ENCODE measurements at places on chromosomes 12 and 14. TPM values are rescaled to one million over a fixed set of nuclear protein-coding genes. Genes with fewer than 3 reads are reported as not detected.
A peak's percentile ranks its signal among the peaks of the same experiment; 100 is the strongest.

DNA sequence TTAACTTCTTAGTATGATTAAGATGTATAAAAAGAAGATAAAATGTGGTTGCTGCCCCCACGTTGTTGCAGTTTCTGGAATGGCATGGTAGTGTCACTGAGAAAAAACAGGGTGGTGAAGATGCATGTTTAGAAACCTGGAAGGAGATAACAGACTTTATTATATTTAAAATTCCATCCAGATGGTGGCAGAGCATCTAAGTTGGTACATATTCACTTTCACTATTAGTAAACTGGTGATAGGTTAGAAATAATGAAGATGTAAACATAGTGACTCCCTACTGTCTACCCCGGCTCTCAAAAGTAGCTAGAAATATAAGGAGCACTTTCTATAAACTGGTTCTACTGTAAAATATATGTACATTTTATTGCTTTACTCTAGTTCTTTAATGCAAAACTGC, 279.3 kb downstream of the NPAS3 start:
- no peak for DNase-seq

DNA sequence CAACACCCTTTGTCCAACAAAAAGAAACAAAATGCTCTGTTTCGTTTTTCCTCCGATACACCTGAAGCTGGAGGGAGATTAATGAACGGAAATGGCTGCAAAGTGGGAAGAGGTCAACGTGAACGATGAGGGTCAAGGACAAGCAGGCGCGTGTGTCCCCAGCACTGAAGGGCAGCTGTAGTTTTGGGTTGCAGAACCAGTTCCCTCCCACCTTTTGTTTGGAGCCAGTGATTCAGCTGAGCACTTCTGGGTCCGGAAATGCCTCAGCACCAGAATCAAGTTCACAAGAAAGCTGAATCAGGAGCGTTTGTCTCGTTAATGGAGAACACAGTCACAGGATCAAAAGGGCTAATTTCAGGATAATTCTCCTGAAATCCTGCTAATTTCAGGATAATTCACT, 51.1 kb upstream of the PWP1 start:
- no peak for DNase-seq

DNA sequence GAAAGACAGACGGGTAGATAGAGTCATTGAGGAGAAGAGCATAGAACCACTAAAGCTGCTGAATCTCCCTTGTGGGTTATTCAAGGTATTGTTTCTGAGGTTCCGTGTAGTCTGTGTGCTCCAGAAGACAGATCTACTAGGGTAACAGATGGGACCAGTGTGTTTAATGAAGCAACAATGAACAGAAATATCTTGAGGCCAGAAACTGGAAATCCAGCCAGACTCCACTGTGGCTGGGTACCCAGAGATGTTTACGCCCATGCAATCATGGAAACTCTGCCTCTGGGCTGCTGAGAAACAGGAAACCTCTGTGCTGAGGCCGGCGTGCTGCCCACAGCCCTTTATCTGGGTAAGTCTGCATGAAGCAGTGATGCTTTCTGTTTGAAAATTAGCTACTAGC, 8.3 kb downstream of the PROX2 start:
- DNase-seq, result peak; percentile 83

DNA sequence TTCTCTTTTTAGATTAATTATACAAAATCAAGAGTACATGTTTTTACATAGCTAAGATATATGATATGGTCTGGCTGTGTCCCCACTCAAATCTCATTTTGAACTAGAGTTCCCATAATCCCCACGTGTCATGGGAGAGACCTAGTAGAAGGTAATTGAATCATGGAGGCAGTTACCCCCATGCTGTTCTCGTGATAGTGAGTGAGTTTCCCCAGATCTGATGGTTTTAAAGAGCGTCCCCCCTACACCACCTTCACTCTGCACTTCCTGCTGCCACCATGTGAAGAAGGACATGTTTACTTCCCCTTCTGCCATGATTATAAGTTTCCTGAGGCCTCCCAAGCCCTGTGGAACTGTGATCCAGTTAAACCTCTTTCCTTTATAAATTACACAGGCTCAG, 21.4 kb upstream of the DRAM1 start:
- no peak for DNase-seq

GRCh38 chr14:85296456-85297210, 233.3 kb upstream of the FLRT2 start:
- peak; percentile 83 for DNase-seq

GRCh38 chr12:127162902-127163301, 1104.1 kb upstream of the TMEM132C start:
- peak; percentile 84 for DNase-seq

DNA sequence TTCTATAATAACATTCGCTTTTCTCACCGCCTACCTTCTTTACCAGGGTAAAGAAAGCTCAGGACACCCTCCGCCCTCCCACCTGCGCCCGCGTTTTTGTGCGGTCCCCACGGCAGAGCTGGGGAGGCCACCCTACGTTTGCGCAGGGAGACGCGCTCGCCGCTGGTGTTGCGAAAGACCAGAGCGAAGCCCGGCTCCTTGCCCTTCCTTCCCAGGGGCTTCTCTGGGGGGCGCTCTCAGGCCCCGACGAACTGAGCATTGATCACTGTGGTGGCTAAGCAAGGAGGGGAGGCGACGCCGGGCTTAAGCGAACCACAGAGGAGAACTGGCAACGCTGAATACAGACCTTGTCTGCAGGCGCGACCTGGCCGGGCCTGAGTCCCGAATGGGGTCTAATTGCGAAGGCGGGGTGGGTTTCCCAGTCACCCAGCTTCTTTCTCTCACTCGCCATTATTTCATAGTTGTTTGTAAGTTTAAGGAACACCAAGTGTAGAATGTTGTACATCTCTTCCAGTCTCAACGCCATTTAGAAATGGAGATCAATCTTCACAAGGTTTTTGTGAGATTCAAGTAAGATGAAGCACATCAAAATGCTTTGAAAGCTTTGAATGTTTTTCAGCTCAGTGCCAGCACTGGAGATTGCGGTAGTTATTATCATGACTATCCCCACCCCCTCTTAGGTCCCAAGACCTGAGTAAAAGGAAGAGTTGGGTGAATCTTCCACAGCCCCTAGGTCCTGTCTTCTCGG, 1.7 kb upstream of the NKX2-1 start:
- no peak for DNase-seq

DNA sequence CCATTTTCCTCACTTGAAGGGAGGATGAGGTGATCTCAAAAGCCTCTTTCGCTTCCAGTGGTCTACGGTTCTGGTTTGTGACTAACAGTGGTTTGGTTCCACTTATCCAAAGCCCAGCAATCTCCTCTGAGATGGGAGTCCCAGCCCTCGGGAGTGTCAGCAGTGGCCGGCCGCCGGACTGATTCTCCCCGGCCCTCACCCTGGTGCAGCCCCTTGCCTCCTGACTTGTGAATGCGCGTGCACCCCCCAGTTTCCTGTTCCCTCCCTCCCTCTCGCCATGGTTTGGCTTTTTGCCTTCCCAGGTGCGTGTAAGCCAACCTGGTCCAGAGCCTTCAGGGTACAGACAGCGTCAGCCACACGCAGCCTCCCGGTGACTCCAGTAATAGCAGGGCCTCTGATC, 74.5 kb downstream of the B4GALNT3 start:
- no peak for DNase-seq

DNA sequence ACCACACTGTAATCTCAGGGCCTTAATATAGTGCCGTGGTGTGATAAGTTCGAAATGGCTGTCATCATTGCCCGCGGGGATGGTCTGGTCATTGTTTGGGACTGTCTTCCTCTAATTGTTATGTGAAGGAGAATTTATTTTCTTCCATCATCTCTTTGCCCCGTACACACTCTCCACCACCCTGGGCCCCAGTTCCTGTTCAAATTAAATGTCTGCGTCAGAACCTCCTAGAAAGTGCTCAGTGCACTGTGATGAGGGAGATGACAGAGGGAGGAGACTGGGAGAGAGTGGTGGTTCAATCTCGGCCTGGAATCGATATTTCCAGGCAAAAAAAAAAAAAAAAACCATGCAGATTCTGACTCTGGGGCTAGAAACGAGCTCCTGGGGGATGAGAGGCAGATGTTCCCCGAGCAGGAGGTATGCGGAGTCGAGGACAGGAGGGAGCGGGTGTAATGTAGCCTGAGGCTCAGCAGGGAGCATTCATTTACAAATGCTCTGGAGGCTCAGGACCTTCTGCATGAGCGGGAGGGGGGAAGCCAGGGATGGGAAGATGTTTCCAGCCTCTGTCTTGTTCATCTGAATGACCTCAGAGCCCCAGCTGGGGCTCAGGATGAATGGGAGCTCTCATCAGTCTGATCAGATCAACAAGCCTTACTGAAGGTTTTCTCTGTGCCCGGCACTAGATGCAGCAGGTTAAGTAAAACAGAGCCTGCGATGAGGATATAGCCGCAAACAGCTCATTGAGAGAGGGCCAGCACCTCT, 219.5 kb downstream of the TBX5 start:
- no peak for DNase-seq

GZMB gene
- polyA plus RNA-seq, result not detected

OTUB2 gene
- 1.6 TPM for polyA plus RNA-seq

CDKN3 gene
- 39.3 TPM for polyA plus RNA-seq

NXPH4 gene
- polyA plus RNA-seq, result 6.7 TPM
